Activated CD4-positive, alpha-beta T cell treated with anti-CD3 and anti-CD28 coated beads, Interleukin-10, Interleukin-2, amounts not matched to agents 100 ng/mL and 50 ng/mL, durations not matched to agents 16 hours and 8 hours (primary cell): ENCODE measurements at places on chromosomes 6 and 20.

DNA sequence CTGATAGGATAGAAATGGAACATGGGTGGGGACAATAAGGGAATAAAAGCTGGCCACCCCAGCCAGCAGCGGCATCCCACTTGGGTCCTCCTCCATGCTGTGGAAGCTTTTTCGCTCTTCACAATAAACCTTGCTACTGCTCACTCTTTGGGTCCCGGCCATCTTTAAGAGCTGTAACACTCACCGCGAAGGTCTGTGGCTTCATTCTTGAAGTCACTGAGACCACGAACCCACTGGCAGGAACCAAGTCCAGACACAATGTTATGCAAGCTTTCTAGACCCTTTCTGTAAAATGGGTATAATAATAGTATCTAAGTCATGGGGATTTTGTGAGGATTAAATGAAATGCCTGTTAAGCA is 48.9 kb upstream of the EZR start:
- no peak for DNase-seq

DNA sequence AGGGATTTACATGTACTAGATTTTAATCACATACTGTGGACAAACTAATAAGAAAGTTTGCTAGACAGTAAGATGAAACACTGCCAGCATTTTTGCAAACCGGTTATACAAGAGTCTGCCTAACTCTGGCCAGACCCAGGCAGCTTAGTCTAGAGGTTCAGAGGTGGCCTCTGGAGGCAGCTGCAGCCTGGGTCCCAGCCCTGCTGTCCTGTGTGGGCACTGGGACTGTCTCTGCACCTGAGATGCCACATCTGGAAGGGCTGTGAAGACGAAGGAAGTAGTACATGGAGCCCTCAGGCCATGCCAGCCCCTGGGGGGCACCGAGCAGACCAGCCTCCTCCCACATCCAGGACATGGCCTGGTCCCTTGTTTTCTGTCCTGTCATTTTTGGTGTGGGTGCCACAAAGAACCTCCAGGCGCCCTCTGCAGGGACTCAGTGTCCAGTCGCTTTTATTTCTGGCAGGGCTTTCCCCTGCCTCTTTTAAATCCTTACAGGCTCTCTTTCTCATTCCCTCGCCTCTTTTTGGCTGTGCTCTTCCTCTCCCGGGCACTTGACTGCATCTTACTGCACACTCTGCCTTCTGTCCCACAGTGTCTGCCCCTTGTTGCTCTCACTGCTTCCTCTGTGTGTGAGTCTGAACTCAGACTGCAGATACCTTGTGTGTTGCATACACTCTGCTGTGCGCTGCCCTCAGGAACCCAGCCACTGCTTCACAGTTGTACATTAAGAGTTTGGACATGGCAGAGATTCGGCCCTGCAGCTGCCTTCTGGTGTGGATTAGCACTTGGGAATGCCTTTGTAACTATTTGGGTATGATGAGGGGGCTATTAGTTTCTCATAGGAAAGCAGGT is 216.7 kb downstream of the ZDHHC14 start:
- peak; percentile 51 for DNase-seq

GRCh38 chr6:170555305-170555704 is 1.1 kb downstream of the TBP start:
- DNase-seq, result no peak

DNA sequence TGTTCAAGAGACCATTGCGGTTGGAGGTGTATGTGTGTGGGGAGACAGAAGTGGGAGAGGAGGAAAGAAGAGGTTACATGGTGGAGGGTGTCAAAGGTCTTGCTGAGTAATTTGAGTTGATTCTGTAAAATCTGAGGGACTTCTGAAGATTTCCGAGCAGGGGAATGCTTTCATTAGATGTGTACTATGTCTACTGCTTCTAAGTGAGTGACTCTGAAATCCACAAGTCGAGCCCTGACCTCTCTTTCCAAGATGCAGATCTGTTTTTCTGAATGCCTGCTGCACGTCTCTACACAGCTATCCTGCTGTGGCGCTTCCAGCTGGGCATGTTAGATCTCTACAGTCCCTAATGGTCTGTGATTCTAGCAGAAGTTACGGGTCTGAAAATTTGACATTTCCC is 209.8 kb downstream of the ATXN1 start:
- DNase-seq, result no peak

- peak; percentile 38 for DNase-seq
These were observed 782 bp downstream of the TRMT11 start for GRCh38 chr6:125987026-125987617.
